ENCODE measurements at places on chromosomes 2 and 18.

DNA sequence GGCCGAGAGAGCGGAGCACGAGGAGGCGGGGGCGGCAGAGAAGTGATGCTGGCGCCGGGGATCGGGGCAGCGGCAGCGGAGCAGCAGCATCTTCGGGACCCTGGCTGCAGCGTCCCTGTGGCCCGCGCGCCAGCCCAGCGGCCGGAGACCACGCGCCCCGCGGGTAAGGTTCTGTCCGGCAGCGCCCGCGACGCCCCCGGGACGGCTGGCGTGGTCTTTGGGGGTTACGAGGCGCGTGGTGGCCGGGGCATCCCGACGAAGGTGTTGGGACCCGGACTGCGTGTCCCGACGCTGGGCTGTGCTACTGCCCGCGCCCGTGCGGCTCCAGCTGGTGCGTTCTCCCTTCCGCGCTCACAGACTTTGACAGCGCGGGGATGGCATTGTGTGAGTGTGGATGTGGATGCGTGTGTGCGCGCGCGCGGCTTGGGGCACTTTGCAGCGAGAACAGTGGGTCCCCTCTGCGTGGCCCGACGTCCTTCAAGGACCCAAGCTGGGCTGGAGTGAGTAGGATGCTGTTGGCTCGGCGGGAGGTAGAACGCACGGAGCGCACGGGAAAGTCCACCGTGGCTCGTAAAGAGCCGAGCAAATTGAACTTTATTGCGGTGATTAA lies 405.0 kb downstream of the XIRP2 start:
- peak; percentile 38 for DNase-seq

- DNase-seq = no peak
These were observed 16.2 kb downstream of the DLGAP1 start for GRCh38 chr18:4438938-4439337.

GRCh38 chr2:237074211-237074993 lies 11.3 kb upstream of the COPS8 start:
- DNase-seq = peak; percentile 30

- peak; percentile 98 for DNase-seq
These were observed at the start of gene OSBPL1A for GRCh38 chr18:24397694-24398368. Gene OSBPL1A, minus strand, starts transcription at chr18:24397824. Its CDS starts 20,291 bp downstream, at chr18:24377533.

DNA sequence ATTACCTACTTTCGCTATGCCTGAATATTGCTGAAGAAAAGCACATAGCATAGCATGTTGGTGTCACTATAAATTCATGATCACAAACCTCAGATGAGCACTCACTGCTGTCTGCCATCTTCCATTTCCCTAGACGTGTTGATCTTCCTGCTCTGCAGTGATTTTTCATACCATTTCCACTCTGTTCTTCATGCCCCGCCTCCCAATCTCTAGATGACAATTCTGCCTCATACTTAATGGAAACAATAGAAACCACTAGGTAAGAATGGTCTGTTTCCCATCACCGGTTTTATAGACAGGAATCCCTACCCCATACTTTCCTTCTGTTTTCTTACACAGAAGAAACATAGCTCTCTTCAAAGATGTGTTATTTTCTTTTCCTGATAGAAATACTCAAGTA lies 63.8 kb downstream of the PIK3C3 start:
- DNase-seq = no peak

DNA sequence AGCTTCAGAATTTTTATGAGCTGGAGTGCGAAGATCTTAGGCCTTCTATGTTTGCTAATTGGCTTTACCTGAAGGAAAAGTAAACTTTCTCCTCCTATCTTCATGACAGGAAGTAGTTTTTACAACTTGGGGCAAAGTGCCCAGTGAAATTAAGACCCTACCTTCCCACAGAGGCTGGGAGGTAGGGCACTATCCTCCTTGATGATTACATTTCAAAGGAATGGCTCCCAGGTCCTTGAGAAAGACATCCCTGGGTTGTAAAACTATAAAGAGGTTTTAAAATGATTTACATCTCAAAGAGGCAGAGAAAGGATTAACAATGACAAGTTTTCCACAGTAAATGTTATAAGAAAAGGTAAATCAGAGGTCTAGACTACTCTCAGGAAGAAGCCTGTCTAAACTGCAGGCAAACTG lies 155.8 kb downstream of the CDH7 start:
- DNase-seq = no peak

DNA sequence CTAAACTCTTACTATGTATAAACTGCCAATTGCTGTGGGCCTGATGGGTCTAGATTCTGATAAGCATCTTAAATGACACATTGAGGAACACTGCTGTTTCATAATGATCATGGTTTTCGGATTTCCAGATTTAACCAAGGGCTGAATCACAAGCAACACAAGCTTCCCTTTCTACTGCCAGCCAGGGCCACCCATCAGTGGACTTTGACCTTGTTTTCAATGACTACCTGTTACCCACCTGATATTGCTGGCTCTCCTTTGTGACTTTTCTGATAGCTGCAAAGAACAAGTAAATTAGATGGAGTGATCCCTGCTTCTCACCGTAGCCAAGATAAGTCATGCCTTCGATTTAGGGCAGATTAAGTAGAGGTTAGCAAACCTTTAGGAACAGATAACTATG lies 259.0 kb downstream of the PAX3 start:
- no peak for DNase-seq

DNA sequence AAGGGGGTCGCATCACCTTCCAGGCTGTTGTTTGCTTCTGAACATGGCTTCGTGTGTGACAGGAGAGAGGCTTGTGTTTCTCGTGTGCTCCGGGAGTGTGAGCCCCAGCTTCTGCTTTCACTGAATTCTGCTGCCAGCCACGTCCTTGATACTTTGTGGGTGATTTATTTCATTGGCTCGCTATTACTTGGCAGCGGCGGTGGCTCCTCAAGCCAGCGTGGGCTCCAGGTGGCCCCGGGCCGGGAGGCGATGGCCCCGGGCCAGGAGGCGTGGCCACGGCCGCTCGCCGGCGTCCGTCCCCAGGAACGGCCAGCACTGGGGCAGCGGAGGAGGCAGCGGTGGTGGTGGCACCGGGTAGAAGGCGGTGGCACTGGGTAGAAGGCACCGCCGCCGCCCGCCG lies 63.1 kb downstream of the NAPG start:
- DNase-seq = no peak

DNA sequence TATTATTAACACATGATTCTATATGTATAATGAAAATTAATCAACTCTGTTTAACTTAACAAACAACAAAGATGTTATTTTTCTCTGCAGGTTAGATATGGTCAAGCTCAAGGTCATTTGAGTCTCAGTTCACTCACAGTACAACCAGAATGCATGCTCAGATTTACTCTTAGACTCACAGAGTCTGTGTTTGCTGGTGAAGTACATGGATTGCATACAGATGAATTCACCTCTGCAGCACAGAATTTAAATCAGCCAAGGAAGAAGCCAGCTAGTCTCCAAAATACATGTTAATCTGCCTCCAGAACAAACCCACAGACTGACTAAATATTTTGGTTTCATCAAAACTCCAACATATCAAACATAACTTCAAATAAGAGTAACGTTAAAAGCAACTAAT lies 424.5 kb downstream of the RAD51AP2 start:
- no peak for DNase-seq

GRCh38 chr2:223889229-223889628 lies 51.8 kb upstream of the AP1S3 start:
- no peak for DNase-seq

DNA sequence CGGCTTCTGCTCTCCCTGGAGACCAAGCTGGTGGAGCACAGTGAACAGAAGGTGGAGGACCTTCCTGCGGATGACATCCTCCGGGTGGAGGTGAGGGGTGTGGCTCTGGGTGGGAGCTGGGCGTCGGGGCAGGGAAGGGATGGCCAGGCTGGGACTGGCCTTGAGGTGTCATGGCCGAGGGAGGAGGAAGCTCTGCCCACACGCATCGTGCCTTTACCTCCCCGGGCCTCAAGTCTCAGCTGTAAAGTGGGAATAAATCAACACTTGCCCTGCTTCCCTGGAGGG lies 98.2 kb downstream of the DYSF start:
- DNase-seq = no peak

GRCh38 chr2:32007121-32007391 lies 3.8 kb downstream of the MEMO1 start:
- no peak for DNase-seq

- no peak for DNase-seq
These were observed 8.3 kb downstream of the TRIM54 start for GRCh38 chr2:27290549-27290948.

DNA sequence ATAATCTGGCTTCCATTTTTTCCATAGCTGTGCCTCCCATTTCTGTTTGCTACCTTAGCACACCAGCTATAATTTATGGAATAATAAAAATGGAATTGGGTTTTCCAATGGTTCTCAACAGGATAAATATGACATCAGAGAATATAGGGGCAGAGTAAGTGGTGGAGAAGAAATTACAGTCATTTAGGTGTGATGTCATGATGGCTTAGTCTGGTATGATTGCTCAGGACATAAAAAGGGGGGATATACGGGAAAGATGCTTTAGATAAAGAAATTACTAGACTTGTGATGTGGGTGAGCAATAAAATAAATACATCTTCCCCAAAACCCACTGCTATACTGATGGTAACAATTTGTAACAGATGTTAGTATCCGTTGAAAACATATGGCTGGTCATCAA lies 21.6 kb upstream of the KIF5C start:
- no peak for DNase-seq

GRCh38 chr2:215917953-215918620 lies 95.3 kb downstream of the MREG start:
- DNase-seq = no peak

DNA sequence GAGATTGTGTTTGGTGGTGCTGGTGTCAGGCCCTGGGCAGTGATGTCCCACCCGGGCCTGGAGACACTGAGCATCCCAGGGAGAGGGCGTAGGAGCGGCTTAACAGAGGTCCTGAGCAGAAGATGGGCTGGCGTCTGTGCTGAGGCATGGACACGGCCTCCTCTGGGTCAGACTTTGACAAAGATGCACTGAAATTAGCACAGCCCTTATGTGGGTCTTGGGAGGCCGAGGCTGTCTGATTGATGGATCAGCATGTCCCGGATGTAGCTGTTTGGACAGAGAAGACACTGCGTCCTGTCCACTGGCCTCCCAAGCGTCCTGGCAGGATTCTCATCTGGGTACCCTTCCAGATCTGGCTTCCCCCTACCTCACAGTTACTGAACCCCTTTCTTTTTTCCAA lies 159.4 kb downstream of the ANKRD30B start:
- no peak for DNase-seq

- DNase-seq = no peak
These were observed 95.4 kb upstream of the OTOS start for GRCh38 chr2:240235811-240236210.

DNA sequence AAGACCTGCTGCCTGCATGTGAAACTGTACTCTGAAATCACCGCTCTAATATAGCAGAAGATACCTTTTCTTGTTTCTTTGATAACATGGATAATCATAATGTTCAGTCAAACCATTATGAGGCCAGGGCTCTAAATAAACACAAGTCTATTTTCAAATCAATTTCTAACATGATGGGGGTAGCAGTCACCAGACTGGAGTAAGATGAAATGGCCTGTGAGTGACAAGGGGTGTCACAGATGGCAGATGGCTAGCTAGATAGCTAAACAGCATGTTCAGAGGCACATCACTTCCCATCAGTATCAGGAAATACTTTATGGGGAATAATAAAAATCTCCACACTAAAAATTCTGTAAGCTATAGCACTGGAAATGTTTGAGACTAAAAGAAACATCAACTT lies 14.0 kb downstream of the MBD2 start:
- no peak for DNase-seq

DNA sequence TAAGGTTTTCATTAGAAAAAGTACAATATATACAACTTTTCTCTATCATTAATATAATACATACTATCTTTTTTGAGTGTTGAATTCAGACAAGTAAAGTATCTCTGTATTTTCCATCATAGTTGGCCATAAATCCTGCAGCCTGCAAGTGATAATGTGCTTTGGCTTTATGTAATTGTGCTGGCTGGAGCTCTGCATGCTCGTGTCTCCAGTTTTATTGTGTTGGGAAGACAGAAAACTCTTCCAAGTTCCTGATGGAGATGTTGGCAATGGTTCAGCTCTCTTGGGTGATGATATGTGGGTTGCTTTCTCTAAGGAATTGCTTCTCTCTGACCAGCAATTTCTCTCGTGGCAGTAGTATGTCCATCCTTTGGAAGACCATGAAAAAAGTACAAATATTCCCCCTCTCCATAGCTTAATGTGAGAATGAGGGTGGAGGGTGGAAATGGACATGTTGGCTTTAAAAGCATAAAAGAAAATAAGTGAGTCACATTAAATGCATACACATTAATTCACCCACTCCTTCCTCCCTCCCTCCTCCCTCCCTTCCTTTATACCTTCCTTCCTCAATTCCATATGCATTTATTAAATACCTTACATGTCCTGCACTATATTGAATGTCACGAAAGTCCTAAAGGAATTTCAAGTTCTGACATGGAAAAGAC lies 344.2 kb downstream of the MTX2 start:
- no peak for DNase-seq

DNA sequence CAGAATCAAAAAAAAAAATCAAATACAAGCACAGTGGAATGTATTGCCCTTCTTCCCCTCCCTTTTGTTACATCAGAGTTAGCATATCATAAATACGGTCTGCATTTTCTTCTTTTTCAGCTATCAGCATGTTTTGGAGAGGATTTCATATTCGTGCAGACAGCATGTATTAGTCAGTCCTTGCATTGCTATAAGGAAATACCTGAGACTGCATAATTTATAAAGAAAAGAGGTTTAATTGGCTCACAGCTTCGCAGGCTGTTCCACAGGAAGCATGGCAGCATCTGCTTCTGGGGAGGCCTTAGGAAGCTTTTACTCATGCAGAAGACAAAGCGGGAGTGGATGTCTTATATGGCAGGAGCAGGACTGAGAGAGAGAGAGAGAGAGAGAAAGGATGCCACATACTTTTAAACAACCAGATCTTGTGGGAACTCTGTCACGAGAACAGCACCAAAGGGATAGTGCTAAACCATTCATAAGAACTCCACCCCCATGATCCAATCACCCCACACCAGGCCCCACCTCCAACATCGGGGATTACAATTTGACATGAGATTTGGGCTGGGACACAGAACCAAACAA lies 8.9 kb downstream of the IL1B start:
- DNase-seq = no peak

- no peak for DNase-seq
These were observed 1228.3 kb upstream of the CHAC2 start for GRCh38 chr2:52539026-52539970.

- DNase-seq = no peak
These were observed 88.6 kb downstream of the AAK1 start for GRCh38 chr2:69554981-69555380.

- DNase-seq = peak; percentile 25
These were observed 491.0 kb downstream of the CDH2 start for GRCh38 chr18:27685807-27686412.
